ENCODE measurements at places on chromosomes 16 and 17. TPM values are rescaled to one million over a fixed set of nuclear protein-coding genes. Genes with fewer than 3 reads are reported as not detected.

RHBDL3 gene
- total RNA-seq, result 1.1 TPM

METTL2A gene
- 20.4 TPM for total RNA-seq

HIC1 gene
- 85.0 TPM for total RNA-seq

DNA sequence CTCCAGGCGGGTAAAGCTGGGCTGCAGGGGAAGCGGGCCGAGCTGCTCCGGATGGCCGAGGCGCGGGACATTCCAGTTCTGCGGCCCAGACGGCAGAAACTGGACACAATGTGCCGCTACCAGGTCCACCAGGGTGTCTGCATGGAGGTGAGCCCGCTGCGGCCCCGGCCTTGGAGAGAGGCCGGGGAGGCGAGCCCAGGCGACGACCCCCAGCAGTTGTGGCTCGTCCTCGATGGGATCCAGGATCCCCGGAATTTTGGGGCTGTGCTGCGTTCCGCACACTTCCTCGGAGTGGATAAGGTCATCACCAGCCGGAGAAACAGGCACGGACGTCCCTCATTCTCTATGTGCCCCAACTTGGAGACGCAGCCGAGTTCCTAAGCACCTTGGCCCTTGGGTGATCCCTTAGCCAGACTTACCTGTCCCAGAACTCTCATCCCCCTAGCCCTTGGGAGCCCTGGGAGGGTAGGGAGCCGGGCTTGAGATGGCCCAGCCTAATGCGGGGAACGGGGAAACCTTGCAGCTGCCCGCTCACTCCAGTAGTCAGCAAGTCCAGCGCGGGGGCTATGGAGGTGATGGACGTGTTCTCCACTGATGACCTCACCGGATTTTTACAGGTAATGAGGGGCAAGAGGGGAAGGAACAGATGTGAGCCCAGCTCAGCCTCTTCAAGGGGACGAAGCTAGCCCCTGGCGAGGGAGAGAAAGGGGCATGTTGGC, 806 bp downstream of the MRM1 start:
- DNase-seq, result peak; percentile 57

DNA sequence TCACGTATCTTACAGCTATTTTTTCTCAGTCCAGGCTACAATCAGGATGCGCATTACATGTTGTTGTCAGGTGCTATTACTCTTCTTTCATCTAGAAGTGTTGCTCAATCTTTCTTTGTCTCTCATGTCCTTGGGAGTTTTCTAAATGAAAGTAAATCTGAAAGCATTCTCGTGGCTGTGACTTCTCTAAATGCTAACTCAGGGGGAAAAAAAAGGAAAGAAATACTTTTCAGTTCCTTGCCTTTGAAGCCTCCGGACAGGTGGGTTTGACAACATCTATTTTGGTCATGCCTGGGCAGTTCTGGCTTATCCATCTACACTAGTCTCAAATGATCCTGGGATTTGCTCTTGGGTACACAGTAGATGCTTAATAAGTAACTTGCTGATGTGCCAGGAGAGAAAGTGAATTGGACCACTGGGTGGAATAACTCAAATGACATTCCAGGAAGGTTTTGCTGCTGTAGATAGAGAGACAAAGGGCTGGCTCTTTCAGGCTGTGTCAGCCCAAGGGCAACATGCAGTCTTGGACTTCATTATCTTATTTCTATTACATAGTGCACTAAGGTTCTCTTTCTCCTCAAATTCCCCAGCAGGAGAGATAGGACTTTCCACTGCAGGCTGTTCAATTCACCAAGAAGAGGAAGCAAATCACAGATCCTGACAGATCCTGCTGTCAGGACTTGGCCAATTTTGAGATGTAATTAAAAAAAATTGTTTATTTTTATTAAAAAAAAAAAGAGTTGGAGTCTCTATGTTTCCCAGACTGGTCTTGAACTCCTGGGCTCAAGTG, 63.6 kb upstream of the NFAT5 start:
- DNase-seq, result no peak

DNA sequence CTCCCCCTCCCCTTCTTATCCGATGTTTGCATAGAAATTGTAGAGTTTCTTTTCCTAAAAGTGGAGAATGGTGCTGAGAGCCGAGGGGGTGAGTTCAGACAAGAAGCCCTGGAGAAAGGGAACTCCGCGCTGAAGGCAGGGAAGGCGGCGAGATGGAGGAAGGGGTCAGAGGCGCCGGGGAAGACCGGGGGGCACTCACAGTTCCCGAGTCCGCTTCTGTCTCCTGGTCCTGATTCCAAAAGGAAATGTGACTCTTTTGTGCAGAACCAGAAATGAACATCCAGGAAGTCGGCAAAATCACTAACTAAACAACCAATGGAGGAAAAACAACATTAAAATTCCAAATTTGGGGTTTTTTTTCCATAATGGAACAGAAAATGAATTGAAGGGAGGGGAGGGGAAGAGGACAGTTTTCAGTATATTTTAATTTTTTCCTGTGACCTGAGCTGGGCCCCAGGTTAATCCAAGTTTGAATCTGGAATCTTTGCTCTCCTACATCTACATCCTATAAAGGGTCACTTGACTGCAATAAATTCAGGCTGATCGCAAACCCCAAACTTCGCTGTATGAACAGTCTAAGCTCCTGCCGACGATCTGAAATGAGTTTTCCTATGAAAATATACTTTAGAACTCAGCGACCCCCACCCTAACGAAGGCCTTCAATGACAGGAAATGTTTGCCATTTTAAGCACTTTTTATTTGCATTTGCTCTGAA, 252.3 kb downstream of the C16orf95 start:
- no peak for DNase-seq

HASPIN gene
- total RNA-seq, result 0.36 TPM

MYH8 gene
- not detected for total RNA-seq

PPY gene
- not detected for total RNA-seq
